Skeletal muscle cell (primary cell): ENCODE measurements at places on chromosomes 11 and 22.

GRCh38 chr11:117569911-117570310, 227.1 kb downstream of the DSCAML1 start:
- no peak for DNase-seq

- DNase-seq = no peak
Observed at GRCh38 chr11:118109231-118109630, 22.5 kb upstream of the SMIM35 start.

DNA sequence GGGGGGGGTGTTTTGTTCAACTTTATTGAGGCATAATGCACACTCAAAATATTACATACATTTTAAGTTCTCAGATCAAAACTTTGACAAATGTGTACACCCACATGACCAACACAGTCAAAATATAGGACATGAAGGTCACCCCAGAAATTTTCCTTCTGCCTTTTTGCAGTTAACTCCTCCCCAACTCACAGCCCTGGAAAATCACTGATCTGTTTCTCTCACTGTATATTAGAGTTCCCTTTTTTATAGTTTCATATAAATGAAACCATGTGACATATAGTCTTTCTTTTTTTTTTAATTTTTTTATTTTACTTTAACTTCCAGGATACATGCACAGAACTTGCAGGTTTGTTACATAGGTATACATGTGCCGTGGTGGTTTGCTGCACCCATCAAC, 4.6 kb downstream of the TMPRSS5 start:
- DNase-seq = no peak

DNA sequence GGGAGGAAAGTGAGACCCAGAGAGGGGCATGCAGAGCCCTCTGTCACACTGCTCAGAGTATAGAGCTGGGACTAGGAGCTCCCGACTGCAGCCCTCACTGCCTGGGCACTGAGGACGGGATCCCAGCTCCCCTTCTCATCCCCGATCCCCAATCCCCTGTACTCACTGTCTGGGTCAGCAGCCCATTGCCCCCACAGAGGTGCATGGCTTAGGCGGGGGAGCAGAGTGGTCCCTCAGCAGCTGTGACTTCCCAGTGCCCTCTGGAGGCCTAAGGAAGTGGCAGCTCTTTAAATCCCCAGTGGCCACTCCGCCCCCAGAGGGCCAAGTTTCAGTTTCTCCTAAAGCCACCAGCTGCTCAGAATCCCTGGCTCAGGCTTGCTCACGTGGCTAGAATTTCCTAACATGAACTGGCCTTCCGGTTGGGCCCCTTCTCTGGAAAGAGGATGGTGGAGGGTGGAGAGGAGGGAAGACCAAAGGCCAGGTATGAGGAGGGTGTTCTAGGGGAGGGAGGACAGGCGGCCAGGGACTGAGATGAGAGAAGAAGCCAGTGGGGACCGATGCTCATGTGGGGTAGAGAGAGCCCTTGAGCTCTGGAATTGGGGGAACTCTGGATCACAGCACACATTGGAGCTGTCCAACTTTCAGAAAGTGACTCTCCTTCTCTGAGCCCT, at the start of gene BATF2:
BATF2 (minus strand) TSS at position 262 of the 671 bp plus-strand sequence; CDS start at position 205, 57 bp downstream.
- no peak for DNase-seq

GRCh38 chr22:38415561-38416321, 39.3 kb downstream of the KCNJ4 start:
- DNase-seq = no peak

- DNase-seq = no peak
Observed at GRCh38 chr11:93033093-93033492, 63.6 kb downstream of the MTNR1B start.
